ENCODE measurements at places on chromosomes 3 and 15.

GRCh38 chr15:40160021-40160420, 848 bp upstream of the BUB1B start:
- no peak for DNase-seq

DNA sequence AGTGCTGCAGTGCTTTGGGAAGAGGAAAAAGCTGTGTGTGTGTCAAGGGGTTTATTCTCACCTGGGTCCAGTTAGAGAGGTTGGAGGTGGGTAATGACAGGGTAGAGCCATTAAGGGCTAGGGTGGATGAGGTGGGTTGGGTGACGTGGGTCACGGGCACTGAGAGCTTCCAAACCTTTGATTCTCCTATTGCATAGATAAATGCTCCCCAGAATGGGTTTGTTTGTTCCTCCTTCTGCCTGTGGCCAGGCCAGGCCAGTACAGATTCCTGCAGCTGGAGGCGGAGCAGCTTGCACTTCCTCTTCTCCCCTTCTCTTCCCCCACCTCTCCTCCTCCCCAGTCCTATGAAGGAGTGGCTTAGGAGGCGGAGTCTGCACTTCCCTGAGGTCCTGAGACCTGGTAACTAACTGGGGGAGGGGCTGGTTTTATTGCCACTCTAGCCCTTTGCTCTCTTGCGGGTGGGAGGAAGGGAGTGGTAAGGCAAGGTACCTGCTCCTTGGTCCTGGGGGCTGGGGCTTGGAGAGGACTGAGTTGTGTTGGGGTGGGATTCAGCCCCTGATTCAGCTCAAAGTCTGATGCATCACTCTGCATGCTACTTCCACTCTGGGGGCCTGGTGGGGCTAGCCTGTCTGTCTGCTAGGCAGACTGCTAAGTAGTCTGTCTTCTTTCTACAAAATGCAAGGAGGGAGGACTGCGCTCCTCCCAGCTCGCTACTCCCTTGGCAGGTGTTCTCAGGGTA, 3.5 kb downstream of the SPINT1 start:
- no peak for DNase-seq

DNA sequence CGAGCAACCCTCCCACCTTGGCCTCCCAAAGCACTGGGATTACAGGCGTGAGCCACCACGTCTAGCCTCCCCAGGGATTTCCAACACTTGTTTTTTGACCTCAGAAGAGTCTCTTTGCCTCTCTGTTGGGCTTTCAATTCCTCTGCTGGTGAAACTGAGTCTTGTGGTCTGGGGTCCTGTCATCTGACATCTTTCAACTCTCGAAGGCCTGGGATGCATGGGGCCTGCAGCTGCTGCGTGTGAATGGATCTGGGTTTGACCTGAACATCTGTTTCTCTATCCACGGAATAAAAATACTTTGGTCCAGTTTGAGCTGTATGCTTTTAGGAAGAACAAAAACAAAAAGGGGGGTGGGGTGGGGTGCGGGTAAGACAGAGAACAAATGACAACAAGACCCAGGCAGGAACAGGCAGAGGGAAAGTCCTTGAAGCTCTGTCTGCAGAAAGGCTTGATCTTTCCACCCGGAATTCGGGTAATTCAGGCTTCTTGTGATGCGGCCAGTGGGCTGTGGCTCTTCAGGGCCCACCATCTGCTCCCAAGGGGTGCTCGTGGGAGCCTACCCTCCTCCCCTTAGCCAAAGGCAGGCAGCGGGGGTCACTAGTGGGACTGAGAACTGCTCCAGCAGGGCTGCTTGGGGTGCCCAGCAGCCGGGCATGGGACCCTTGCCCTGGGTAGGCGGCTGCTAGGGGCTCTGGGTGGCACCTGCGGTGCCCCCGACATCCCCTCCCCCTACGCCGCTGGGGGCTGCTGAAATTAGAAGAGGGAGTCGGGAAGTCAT, 71.5 kb downstream of the SLC12A8 start:
- no peak for DNase-seq

DNA sequence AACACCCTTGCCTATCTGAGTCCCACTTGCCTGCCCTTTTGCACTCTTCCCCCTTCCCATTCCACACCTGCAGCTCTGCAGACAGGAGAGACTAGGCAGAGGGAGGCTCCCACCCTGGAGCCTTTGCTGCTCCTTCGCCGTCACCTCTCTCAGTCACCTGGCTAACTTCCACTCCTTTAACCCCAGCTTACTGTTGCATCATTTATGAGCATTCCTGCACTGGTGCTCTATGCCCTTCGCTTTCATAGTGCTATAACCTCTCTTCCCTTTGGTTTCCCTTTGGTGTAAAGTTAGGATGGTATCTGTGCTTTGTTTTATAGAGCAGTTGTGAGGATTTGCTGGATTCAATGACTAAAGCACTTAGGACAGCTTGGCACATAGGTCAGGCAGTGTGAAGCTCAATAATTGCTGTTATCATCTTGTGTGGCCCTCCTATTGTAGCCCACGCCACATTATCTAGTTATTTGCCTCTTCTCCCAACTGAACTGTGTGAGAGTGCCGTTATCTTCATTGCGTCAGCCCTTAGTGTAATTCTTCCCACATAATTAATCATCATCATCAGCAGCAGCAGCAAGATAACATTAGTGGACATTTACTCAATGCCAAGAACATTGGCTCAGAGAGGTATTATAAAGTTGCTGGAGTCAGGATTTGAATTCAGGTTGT, 253.9 kb downstream of the CACNA2D3 start:
- DNase-seq: no peak

- DNase-seq: no peak
Observed at GRCh38 chr3:196198771-196199753, 12.1 kb downstream of the ZDHHC19 start.

DNA sequence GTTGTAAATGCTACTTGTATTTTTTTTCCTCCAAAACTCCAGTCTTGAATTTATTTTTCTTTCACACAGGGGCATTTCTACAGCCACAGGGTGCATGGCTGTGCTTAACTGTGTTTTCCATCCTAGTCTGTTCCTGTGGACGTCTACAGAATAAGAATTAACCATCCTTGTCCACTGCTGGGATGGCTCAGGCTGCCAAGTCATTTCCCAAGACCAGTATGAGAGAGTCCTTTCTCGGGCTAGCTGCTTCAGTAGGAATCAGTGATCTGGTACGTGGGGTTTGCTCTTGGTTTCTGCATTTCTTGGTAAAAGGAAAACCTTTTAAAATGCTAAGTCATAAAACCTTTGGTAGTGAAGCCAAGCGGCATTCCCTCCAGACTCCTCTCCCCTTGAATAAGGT, 29.8 kb downstream of the CHDH start:
- DNase-seq: no peak

- no peak for DNase-seq
Observed at GRCh38 chr3:48970586-48970985, 19.5 kb upstream of the P4HTM start.

DNA sequence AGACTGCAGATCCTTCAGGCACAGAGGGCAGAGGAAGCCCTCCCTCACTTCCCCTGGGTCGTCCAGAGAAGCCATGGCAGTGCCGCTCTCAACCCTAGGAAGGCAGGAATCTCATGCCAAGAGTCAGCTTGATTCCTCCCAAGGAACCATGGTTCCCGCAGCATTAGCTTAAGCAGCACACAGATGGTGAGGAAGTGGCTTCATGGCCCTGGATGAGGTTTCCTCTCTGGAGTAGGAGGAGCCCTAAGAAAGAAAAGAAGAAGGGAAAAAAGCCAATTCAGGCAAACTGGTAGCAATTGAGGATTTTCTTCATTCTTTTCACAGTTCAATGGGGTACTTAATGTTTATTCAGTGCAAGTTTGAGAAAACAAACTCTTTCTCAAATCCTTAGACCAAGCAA, 2.9 kb downstream of the RBSN start:
- DNase-seq: no peak

DNA sequence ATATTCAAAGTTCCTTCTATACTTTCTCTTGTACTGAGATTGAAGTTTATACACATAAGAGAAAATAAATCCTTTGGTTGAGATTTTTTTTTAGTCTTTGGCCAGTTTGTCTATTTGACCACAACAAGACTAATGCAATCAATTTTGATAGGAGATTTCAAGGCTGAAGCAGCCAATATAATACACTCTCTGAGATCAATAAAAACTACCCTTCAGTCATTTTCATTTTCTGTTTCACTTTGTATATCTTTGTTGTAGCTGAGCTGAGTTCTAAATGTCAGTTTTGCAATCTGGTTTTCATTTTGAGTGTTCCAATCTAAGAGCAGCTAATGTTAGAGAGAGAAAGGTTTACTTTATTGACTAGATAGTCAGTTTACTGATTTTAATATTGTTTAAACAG, 623.8 kb upstream of the ROBO1 start:
- no peak for DNase-seq

DNA sequence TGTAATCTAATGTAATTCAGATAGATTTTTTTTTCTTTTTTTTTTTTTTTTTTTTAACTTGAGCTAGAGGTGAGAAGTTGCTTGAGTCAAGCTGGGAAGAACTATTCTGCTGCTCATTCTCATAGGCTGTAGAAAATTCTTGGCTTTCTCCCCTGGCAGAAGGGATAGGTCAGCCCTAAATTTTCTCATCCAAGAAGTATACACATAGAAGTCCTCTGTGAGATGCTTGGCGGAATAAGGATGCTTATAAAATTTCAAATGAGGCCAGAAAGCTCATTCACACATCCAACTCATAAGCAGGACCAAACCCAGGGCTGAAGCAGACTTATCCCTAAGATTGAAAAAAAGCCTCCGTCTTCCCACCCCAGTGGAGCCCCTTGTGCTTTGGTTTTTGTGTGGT, 572.5 kb downstream of the SQOR start:
- DNase-seq: no peak

DNA sequence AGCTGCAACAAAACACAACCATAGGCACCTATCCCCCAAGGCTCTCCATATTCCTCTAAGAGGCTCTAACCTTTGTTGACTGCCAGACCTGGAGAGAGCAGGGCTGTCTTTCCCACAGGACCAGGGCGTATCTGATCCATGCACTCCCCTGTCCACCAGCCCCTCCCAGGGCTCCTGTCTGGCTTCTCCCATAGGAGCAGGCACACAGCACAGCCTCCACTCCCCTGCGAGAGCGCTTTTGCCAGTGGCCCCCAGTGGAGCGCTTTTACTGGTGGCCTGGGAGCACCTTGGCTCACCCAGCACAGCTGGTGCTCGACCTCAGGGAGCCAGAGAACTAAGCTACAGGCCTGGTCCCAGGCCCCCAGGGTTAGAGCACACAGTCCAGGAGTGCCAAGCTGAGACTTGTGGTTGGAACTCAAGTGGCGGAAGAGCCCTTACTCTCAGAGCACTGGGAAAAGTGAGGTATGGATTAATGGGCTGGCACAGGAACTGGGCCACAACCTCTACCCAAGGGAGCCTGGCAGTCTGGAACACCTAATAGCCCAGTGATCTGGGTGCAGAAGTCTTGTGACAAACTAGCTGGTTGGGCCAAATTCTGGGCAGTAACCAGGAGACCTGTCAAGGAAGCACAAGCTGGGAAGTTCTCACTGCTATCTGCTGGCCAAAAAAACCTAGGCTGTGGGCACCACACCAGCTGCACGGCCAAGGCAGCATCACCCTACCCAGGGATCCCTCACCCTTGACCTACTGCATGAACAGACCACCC, 79.6 kb downstream of the PPP2R3A start:
- no peak for DNase-seq

- no peak for DNase-seq
Observed at GRCh38 chr3:115525731-115526130, 97.6 kb upstream of the GAP43 start.

DNA sequence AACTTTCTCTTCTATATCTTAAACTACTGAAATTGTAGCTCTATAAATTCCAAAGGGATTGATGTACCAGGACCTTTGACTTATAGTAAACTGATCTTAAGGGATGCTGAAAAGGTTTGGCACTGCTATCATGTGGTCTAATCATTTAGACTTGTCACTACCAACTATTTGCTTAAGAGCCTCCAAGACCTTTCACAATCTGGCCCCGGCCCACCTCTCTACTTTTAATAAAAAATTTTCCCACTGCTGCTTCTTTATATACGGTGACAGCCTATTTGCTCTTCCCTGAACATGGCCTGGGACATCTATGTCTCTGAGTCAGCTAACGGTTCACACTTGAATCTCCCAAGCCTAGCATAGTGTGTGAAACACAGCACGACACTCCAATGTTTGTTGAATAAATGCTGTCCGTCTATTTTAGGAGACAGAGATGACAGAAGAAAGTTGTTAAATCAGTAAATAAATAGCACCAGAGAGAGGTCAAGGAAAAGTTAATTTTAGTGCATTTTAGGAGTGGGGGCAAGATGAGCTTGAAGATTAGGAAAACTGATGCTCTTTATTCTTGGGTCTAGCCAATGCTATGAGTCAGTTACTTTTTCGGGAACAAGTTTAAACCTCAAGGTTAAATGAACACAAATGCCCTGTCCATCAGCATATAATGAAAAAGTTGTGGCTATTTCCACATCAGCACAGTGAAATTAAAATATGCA, 212.9 kb downstream of the TIGIT start:
- no peak for DNase-seq

- DNase-seq: no peak
Observed at GRCh38 chr3:161409069-161409468, 37.8 kb upstream of the SPTSSB start.

- DNase-seq: no peak
Observed at GRCh38 chr3:179630753-179631451, 21.9 kb upstream of the USP13 start.

DNA sequence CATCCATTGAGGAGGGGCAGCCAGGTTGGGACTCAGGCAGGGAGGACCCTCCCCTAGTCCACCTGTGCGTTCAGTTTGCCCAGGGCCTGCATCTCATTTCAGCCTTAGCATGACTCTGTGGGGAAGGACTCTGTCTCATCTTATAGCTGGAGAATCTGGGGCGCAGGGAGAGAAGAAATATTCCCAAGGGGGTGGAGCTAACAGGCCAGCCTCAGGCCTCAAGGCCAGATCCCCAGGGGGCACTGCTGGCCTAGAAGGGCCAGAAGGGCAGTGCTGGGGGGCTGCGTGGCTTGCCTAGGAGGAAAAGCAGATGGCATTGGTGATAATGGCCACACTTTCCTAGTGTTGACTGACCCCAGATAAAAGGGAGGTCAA, 10.9 kb downstream of the AMOTL2 start:
- DNase-seq: no peak

DNA sequence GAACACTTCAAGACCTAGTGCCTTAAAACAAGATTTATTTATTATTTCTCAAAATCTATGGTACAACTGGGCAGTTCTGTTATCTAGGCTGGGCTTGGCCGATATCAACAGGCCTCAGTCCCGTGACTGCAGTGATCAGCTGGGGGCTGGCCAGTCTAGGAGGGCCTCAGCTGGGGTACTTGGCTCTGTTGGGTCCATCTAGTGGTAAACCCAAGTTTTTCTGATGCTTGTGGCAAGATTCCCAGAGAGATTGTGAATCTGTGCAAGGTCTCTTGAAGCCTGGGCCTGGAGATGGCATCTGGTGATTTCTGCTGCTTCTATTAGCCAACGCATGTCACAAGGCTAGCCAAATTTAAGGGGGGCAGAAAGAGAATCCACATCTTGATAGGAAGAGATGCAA, 482.4 kb upstream of the SGO1 start:
- DNase-seq: no peak

- no peak for DNase-seq
Observed at GRCh38 chr3:111684640-111685039, 89.5 kb upstream of the ZBED2 start.

GRCh38 chr3:140151321-140151720, 216.3 kb downstream of the CLSTN2 start:
- DNase-seq: no peak

All from activated T-cell treated with anti-CD3 and anti-CD28 coated beads, Interleukin-2, amount 50 U/mL, for 48 hours (primary cell).